NCI-H460 (cell line): ENCODE measurements at places on chromosomes 7 and 10.

DNA sequence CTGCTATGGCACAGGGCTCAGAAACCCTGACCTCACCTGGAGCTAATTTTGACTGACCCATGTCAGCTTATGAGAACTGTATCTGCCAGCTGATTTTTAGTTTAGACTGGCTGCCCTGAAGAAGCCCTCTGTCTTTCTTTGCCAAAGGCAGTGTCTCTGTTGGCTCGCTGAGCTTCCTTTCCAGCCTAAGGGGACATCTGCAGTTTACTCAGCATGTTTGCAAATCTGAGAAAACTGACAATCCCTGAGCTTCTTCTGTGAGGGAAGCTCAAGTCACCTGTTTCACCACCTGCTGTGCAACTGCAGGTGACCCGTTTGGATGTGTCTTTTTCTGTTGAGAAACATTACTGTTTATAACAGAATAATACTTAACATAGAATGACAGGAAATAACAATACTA is 46.0 kb downstream of the PRKAR2B start:
- DNase-seq = no peak

DNA sequence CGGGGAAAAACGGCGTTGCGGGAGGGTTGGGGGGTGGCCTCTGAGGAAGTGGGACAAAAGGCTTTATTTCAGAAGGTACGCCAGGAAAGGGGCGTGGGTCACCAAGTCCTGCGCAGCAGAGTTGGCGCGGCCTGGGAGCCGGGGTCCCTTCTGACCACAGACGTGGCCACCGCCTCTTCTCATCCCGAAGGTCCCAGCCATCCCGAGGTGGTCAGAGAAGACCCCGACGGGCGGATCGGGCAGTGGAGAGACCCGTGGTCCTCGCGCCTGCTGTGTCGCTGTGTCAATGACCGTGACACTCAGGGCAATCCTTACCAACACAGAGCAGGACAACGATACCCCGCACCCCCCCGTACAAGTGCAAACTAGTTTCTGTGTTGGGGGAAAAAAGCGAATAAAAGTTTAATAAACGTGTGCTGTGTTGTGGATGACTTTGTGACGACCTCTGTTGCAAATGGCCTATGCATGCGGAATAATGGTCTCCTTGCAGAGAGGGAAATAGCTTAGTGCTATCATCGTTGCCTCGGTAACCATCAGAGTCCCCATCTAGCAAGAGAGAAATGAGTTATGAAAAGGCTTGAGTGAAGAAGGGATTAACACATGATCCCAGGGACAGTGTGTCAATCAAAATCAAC is 19.4 kb upstream of the GATA3 start:
- DNase-seq = no peak

GRCh38 chr7:1271046-1271445 is 38.4 kb downstream of the UNCX start:
- DNase-seq = no peak

DNA sequence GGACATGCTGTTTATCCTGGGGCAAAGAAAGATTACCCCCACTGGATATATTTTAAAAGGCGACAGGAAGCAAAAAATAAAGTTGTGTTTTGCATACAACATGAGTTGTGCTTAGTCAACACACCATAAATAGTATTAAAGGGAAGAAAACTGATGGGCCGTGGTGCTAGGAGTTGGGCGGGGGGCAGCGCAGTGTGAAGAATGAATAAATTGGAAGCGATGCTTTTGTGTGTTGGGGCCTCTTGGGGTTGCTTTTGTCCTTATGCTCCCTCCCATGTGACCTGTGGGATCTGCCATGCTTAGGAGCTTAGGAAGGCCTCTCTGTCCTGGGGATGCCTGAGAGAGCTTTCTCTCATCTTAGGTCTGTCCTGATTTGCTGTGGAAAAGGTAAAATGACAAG is 35.0 kb upstream of the AGR3 start:
- no peak for DNase-seq

DNA sequence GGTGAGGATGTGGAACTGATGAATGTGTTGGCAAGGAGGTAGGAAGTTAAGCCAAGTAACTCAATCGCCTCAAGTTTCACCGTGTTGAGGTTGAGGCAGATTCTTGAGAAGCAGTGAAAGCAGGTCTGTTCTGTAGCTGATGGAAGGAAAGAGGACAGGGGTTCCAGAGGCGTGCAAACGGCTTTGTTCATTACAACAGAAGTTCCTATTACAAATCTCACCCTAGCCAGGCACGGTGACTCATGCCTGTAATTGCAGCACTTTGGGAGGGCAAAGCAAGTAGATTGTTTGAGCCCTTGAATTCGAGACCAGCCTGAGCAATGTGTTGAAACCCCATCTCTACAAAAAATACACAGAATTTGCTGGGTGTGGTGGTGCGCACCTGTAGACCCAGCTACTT is 36.9 kb upstream of the PTF1A start:
- DNase-seq = no peak

DNA sequence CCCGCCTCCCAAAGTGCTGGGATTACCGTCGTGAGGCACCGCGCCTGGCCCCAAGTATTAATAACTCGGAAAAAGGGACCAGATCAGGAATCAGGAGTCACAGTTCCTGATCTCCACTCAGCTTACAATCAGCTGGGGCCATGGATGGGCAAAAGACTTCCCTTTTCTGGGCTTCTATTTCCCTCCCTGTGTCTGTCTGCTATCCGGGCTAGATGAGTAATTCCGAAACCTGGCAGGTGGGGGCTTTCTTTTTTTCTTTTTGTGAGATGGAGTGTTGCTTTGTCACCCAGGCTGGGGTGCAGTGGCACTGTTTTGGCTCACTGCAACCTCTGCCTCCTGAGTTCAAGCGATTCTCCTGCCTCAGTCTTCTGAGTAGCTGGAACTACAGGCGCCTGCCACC is 11.6 kb downstream of the RPS24 start:
- DNase-seq = no peak

DNA sequence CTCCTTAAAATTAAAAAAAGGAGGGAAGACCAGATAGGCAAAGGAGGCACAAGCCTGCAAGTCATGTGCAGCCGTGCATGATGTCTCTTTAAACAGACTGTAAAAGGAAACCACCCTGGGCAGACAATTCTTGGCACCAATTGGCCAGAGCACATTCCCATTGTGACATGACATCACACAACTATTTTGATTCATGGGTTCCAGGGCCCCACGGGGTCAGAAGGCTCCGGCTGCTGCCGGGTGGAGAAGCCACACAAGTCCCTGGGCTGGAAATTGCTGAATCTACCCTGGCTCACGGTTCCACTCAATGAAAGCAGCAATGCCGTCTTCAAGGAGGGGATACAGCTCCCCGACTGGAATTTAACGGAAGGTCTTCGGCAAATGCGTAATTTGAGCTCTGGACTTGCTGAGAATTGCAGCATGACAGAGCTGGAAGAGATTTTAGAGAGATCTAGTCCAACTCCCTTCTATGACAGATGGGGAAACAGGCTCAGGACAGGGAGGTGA is 140.5 kb downstream of the PRKAG2 start:
- peak; percentile 77 for DNase-seq

- no peak for DNase-seq
These were observed 310.6 kb downstream of the PARD3 start for GRCh38 chr10:34504534-34504933.

DNA sequence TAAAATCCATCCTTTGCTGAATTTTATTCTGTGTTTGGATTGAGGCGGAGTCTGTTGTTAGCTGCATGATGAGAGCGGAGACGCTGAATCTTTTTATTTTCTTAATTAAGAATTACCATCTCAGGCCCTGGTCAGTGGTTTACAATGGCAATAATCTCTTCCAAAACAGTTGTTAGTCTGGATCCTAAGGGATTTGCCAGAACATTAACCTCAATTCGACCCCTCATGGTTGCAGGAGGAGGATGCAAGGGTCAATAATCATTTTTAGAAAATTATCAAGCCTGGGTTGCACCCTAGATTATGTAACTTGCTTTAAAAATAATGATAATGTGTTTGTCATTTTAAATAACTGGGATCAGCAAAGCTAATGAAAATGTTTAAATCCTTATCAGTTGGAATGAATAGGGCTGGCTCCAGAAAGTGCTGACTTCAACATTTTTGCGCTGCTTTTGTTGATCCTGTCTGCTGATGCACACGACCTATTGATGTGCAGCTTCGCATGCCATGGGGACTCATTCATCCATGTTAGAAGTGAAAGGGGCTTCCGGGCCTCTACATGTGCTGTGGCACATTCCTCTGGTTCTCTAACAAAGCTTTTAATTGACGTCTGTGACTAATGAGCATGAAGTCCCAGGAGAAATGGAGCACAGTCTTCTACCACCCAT is 80.7 kb upstream of the KIAA1217 start:
- DNase-seq = no peak

GRCh38 chr7:110771717-110772116 is 319.2 kb upstream of the LRRN3 start:
- no peak for DNase-seq

DNA sequence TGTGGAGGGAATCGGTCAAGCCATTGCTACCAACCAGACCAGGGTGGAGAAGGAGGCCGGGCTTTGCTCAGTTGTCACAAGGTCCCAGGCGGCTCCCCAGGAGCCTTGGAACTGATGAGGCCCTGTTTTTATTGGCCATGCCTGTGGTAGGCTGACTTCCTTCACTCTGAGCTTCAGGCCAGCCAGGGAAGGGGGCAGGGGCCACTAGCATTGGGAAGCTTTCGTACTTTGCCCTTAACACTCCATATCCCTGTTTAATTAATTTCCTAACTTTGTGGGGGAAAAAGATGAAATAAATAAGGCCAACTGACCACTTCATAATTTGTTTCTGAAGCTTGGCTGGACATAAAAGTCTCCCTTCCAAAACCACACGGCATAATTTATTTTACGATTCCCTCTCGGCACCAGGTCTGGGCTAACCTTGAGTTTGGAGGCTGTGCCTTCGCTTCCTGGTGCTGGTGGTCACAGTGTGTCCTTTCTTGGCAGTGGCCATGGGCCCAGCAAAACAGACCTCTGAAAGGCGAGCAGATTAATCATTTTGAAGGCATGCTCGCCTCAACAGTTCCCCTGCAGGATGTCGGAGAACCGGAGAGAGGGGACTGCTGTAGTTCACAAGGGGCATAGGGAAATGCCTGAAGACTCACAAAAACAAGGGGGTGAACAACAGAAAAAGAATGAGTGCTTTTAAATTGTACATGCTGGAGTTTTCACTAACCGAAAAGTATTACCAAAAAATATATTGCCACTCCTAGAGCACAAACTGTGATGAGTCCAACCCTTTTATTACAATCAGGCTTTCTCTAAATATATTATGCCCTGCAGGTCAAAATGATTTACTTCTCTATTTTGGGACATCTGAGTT is 966.0 kb downstream of the LRMDA start:
- no peak for DNase-seq

- no peak for DNase-seq
These were observed at the start of gene NEBL for GRCh38 chr10:20897146-20897825. NEBL (minus strand) TSS chr10:20897311; CDS start chr10:20897205, 106 bp downstream.

DNA sequence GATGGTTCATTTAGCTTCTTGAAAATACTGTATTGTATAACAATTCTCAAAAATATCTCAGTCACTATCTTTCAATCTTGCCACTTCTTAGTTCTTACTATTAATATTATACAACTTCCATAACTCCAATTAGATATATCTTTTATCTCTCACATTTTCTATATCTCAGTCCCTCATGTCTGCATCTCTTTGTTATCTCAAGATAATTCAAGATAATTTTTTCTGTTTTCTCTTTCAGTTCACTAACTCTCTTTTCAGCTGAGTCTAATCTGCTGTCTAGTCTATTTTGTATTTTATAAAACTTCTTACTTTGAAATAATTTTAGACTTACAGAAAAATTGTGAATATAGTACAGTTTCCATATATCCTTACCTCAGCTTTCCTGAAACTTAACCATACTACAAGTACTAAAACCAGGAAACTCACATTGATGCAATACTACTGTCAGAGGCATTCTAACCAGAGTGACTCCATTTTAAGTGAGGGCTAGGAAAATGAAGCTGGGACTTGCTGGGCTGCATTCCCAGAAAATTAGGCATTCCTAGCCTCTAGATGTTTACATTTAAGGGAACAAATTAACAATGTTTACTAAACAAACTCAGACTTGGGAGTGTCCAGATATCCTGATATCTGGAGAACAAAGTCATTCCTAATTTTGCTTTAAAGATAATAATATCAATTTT is 38.4 kb downstream of the DNAJC1 start:
- DNase-seq = no peak

GRCh38 chr10:25902002-25902401 is 32.0 kb upstream of the MYO3A start:
- no peak for DNase-seq

DNA sequence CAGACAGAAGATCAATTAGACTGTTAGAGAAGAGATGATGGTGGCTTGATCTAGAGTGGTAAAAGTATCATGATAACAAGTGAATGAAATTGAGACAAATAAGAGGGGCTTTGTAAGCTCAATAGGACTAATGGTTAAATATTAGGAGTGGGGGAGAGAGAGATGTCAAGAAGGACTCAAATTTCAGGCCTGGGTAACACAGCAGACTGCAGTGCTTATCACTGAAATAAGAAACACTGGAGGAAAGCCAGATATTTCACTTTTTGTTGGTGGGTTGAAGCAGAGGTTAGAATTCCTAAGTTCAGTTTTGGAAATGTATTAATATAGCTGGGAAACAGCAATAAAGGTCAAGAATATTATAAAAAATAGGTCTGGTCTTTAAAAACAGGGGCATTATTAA is 74.6 kb downstream of the ORC5 start:
- DNase-seq = no peak

- no peak for DNase-seq
These were observed 76.4 kb upstream of the CCNY start for GRCh38 chr10:35259769-35260397.

GRCh38 chr10:7121154-7121797 is 289.6 kb downstream of the SFMBT2 start:
- DNase-seq = peak; percentile 33

DNA sequence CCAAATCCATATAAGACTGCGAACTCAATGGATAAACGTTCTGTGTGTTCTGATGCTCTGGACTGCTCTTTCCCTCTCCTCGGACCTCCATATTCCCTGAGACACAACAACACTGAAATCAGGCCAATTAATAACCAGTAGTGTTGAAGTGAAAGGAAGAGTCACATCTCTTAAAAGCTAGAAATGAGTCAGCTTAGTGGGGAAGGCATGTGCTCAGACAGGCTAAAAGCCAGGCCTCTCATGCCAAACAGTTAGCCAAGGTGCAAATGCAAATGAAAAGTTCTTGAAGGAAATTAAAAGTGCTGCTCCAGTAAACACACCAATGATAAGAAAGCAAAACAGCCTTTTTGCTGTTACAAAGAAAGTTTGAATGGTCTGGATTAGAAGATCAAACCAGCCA is 29.3 kb downstream of the TNS3 start:
- DNase-seq = no peak

- no peak for DNase-seq
These were observed 10.3 kb upstream of the AOC1 start for GRCh38 chr7:150842018-150842417.

GRCh38 chr10:120432209-120432608 is 24.8 kb upstream of the PLPP4 start:
- no peak for DNase-seq
